ENCODE measurements at places on chromosomes 7 and 10. TPM values are rescaled to one million over a fixed set of nuclear protein-coding genes. Genes with fewer than 3 reads are reported as not detected.

The FANK1 gene
- total RNA-seq, result 1.8 TPM

The ODAD2 gene
- total RNA-seq, result 0.17 TPM

The ITIH5 gene
- total RNA-seq, result 0.05 TPM

The CPEB3 gene
- 0.46 TPM for total RNA-seq

The AKR1E2 gene
- 6.4 TPM for total RNA-seq

The PRR15 gene
- 4.6 TPM for total RNA-seq

The LRRC18 gene
- not detected for total RNA-seq

The CYP2C19 gene
- total RNA-seq, result not detected

The THNSL1 gene
- 3.5 TPM for total RNA-seq

The MSS51 gene
- total RNA-seq, result 0.31 TPM

The FAM204A gene
- total RNA-seq, result 40.4 TPM

The ARL4A gene
- total RNA-seq, result 57.5 TPM

The TBX20 gene
- total RNA-seq, result 2.0 TPM

The VAX1 gene
- 1.2 TPM for total RNA-seq

The DENND2A gene
- total RNA-seq, result 0.64 TPM

The CLDN3 gene
- total RNA-seq, result 3.6 TPM

The IFIT1B gene
- total RNA-seq, result not detected

The ZNF503 gene
- total RNA-seq, result 8.8 TPM

The MUC12 gene
- 20.3 TPM for total RNA-seq

The LLCFC1 gene
- total RNA-seq, result not detected

The RET gene
- total RNA-seq, result 0.56 TPM

The ANXA8L1 gene
- total RNA-seq, result 122 TPM

The HOXA5 gene
- total RNA-seq, result 5.1 TPM

The GTF2IRD2 gene
- 7.4 TPM for total RNA-seq

The MNX1 gene
- total RNA-seq, result 4.6 TPM

The GHRHR gene
- total RNA-seq, result not detected

The LRMDA gene
- total RNA-seq, result 4.7 TPM

The CPN1 gene
- total RNA-seq, result 0.34 TPM

The SPDYE5 gene
- not detected for total RNA-seq

The CAMK2B gene
- total RNA-seq, result 0.49 TPM

The GPR146 gene
- 1.9 TPM for total RNA-seq

The CRYGN gene
- total RNA-seq, result not detected

The GPNMB gene
- total RNA-seq, result 3.1 TPM
